Activated CD4-positive, CD25-positive, alpha-beta regulatory T cell treated with anti-CD3 and anti-CD28 coated beads, Interleukin-2, amount 50 U/mL, for 72 hours (primary cell): ENCODE measurements at places on chromosomes 5 and 9.

DNA sequence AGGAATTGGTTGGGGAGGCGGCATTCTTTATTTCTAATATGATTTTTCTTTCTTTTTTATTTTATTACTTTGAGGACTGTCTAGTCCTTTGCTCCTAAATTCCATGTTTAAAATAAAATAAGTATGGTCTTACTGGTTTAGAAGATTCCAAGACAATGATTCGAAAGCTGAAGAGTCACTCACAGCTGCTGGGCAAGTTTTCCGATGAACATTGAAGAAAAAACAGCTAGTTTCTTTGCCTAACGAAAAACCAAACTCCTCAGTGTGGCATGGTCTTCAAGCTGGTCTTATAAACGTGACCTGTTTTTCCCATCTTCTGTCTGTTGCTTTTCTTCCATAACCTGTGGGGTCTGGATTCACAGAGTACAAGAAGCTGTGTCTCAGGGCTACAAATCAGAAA, 25.1 kb downstream of the ZNF474 start:
- no peak for DNase-seq

DNA sequence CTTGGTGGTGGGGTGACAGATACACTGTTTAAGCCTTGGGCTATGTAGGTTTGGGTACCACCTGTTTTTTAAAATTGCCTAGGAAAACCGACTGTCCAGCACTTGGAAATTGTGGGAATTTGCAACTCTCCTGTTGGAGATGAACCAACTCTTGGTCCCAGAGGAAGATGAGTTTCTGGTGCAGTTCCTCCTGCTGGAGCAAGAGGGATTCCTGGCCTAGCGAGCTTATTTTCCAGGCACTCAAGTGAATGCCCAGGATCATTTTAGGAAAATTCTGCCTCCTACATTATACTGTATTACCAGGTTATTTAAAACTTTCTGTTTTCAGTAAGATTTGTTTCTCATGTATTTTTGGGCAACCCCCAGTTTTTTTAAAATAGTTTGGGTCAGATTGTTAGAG, 33.7 kb downstream of the AP3S1 start:
- no peak for DNase-seq

GRCh38 chr9:75087289-75087823, 599 bp downstream of the NMRK1 start:
- DNase-seq = peak; percentile 36

- DNase-seq = no peak
Measured at GRCh38 chr5:168162464-168162863, 129.0 kb upstream of the WWC1 start.

- no peak for DNase-seq
Measured at GRCh38 chr5:85168474-85168873, 783.8 kb upstream of the EDIL3 start.
